ENCODE measurements at places on chromosomes 16 and 17.

DNA sequence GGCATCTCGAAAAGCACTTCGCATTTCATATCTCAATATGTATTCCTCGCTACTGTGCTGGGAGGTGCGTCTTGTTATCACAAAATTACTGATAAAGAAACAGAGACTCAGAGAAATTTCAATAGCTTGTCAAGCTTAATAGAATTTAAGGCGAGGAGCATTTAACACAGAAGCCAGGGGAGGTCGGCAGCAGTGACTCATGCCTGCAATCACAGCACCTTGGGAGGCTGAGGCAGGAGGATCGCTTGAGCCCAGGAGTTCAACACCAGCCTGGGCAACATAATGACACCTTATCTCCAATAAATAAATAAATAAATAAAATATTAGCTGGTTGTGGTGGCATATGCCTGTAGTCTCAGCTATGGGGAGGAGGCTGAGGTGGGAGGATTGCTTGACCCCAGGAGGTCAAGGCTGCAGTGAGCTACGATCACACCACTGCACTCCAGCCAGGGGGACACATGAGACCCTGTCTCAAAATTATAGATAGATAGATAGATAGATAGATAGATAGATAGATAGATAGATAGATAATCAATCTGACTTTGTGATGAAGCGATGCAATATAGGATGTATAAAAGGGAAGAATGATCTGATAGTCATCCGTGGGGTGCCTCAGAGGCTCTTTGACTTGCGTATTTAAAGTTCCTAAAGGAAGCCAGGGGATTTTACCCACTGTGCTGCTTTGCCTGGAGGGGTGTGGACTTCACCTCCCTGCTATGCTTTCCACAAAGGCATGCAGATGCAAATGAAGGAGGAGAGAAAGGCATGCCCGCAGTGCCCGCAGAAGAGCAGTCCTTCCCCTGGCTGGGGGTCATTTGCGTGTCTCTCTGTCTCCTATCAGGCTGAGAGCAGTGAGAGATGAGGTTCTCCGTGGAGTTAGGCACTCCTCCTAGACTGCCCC lies 15.9 kb upstream of the USP10 start:
- no peak for DNase-seq

GRCh38 chr17:44001461-44001920 lies 2.9 kb upstream of the NAGS start:
- DNase-seq = no peak

GRCh38 chr17:45374501-45374900 lies 57.7 kb upstream of the MAP3K14 start:
- DNase-seq = peak; percentile 22

- peak; percentile 69 for DNase-seq
Measured at GRCh38 chr17:73191443-73192205, 1.2 kb upstream of the COG1 start.

- peak; percentile 15 for DNase-seq
Measured at GRCh38 chr17:73007407-73007806, 85.1 kb downstream of the SLC39A11 start.

- no peak for DNase-seq
Measured at GRCh38 chr17:231966-232807, 50.7 kb upstream of the DOC2B start.

GRCh38 chr17:20927308-20927977 lies 115.4 kb downstream of the USP22 start:
- DNase-seq = no peak

- DNase-seq = peak; percentile 71
Measured at GRCh38 chr16:83110269-83110668, 483.5 kb downstream of the CDH13 start.

GRCh38 chr17:42055496-42055895 lies 5.1 kb upstream of the C17orf113 start:
- no peak for DNase-seq

GRCh38 chr16:22677024-22677830 lies 136.7 kb upstream of the HS3ST2 start:
- DNase-seq = no peak

DNA sequence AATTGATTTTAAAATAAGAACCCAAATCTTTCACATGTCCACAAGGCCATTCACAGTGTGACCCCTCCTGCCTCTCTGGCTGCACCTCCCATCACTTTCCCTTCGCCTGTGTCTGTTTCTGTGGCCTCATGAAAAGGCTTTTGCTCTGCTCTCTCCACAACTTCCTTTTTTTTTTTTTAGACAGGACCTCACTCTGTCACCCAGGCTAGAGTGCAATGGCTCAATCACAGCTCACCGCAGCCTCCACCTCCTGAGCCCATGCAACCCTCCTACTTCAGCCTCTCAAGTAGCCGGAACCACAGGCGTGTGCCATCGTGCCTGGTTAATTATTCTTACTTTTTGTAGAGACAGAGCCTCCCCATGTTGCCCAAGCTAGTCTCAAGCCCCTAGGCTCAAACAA lies 197.1 kb downstream of the ABCC12 start:
- no peak for DNase-seq

GRCh38 chr16:56303880-56304279 lies 112.6 kb downstream of the GNAO1 start:
- DNase-seq = no peak

DNA sequence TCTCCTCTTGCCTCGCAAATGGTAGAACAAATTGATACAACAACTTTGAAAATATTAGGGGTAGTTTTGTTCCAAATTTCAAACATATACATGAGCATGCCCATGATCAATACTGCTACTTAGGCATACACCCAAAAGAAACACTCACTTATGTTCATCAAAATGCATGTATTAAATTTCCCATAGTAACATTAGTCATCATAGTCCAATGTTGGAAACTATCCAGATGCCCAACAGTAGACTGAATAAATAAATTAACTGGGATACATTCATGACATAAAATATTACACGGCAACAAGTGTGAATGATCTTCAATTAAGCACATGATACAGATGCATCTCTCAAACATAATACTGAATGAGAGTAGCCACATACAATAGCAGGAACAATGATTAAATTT lies 391.6 kb downstream of the CDH11 start:
- DNase-seq = peak; percentile 51

- no peak for DNase-seq
Measured at GRCh38 chr16:57031156-57031555, 41.8 kb downstream of the NLRC5 start.

GRCh38 chr16:2777231-2777902 lies at the start of gene ELOB:
Gene ELOB (minus strand): TSS chr16:2777280. CDS start chr16:2777239, 41 bp downstream.
- peak; percentile 86 for DNase-seq

DNA sequence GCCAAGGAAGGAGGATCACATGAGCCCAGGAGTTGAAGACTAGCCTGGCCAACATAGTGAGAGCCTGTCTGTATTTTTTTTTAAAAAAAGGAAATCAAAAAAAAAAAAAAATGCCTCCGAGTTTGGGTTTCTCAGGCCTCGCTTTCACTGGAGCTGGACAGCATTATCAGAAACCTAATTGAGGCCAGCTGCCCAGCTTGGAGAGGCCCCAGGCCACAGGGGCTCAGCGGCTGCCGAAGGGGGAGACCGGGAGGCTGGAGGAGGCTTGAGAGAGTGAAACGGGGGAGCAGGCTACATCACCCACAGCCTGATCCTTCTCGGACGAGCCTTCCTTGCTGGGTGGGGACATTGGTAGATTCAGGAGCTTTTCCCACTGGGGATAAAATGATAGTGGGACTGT lies 5.1 kb downstream of the TTYH2 start:
- DNase-seq = no peak

DNA sequence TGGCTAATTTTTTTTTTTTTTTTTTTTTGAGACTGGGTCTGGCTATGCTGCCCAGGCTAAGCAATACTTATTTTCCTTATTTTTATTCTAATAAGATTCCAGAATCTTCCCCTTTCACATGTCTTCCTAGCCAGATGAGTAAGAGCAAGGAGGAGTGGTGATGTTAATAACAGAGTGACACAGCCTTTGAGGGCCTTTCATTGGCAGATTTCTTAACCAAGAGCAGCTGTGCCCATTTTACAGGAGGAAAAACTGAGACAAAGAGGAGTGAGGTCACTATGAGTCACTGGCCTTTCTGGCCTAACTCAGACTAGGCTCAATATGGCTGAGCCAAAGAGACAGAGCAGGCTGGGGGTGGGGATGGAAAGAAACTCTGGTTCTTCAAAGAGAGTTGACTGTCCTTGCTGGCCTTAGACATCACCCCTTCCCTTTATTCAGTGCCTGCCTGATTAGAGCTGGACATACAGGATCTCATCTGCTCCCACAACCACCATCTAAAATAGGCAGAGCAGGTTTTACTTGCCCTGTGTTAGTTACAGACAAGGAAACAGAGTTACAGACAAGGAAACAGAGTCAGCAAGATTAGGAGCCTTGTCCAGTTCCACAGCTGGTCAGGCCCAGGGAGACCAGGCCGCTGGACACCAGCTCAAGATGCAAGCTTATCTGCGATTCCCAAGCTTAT lies 50.0 kb upstream of the TOB1 start:
- DNase-seq = peak; percentile 20

- DNase-seq = no peak
Measured at GRCh38 chr17:41190328-41190727, 641 bp downstream of the KRTAP9-1 start.

DNA sequence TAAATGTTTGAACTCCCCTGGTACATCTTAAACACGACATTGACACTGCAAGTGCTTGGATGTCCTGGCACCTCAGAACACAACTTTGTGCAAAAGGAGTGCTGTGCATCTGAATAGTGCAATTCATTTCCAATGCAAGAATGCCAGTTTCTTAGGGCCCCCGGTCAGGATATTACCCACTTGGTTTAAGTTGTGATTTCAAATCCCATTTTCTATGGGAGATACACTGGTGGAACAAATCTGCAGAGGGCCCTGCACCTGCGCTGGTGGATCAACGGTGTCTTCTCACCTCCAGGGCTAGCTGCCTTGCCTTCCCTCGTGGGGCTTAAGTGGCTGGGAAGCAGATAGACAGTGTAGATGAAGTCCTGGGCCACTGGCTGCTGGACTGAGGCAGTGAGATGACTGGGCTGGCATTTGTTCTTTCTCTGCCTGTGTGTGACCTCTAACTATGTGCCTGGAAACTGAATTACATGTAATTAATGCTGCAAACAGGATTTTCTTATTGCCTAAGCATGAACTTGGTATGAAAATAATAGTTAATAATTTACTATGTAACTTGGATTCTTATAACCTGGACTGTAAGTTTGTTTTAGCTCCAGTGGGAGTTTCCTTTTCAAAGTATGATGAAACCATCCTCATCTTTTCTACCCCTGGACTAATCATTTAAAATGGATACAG lies 20.9 kb downstream of the HAPSTR1 start:
- DNase-seq = no peak

DNA sequence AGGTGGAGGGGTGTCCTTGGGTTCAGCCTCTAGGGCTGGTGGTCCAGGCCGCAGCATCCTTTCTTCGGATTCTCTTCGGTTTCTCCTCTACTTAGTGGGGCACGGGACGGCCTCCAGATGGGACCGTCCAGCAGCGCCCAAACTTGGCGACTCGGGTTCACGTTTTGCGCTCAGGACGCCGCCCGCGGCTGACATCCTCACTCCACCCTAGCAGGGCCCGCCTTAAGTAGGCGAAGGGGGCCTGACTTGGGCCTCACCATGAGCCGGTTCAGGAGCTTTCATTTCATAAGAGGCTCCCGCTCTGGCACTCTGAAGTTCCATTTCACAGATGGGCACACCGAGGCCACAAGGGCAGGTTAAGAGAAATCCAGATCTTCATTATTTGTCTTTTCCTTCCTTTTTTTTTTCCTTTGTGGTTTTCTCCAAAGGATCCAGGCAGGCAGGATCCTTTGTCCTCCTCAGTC lies 141.2 kb downstream of the SEC14L1 start:
- DNase-seq = no peak

GRCh38 chr17:79521225-79521624 lies 89.6 kb downstream of the RBFOX3 start:
- DNase-seq = no peak

DNA sequence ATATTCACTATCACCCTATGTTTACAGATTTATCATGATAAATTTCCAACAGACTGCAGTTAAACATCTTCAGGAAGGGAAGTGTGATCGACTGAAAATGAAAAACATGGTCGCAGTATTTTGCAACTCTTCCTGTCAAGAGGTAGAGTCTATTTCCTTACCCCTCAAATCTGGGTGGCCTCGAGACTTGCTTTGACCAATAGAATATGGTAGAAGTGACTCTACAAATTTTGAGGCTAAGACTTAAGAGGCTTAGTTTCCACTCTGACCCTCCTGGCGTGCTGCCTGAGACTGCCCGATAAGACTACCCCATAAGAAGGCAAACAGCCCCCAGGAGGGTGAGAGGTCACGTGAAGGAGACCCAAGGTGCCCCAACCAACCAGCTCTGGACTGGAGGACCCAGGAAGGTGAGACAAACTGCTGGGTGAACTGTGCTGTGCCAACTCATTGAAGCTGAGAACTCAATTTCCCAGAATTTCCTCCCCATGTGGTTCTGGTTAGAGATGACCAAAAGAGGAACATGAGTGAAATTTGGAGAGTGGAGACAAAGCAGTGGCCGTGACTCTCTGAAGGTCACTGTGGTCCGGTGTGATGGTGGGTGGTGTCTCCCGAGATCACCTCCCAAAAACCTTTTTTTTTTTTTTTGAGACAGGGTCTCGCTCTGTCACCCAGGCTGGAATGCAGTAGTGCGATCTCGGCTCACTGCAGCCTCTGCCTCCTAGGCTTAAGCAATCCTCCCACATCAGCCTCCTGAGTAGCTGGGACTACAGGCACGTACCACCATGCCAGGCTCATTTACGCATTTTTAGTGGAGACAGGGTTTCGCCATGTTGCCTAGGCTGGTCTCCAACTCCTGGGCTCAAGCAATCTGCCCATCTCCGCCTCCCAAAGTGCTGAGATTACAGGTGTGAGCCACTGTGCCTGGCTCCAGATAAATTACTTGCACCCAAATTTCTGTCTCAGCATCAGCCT lies 38.2 kb upstream of the LITAF start:
- DNase-seq = no peak

- no peak for DNase-seq
Measured at GRCh38 chr17:80050706-80051105, 14.3 kb downstream of the CCDC40 start.

DNA sequence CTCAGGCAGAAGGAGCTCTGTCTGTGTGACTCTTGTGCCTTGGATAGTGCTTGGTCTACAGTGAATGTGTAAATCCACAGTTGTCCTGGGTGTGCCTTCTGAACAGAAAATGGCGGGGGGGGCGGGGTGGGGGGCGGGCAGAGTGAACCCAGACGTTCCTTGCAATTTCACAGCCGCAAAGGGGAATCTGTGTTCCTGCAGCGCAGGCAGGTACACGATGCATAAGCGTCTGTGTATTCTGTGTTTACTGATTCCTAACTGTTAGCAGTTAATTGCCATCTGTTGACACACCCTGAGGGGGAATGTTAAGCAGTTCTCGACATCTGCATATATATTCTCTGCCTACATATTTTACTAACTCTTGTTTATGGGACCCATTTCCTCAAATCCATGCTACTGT lies 123.5 kb upstream of the ZFHX3 start:
- peak; percentile 14 for DNase-seq
